ENCODE measurements at places on chromosomes 13 and 19.

DNA sequence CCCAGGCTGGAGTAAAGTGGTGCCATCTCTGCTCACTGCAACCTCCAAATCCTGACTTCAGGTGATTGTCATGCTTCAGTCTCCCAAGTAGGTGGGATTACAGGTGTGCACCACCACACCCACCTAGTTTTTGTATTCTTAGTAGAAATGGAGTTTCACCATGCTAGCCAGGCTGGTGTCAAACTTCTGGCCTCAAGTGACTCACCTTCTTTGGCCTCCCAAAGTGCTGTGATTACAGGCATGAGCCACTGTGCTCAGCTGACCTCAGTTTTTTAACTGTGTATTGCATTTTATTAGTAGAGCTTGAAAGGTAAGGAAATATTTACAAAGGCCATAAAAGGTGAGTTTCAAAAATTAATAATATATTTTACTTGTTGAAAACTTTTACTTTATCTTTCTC lies 2.3 kb downstream of the ZNF726 start:
- no peaks in the 10 kb centered on the region for H3K36me3 ChIP-seq
- no peak for DNase-seq
- no peak overlapping the region for H3K27ac ChIP-seq
- no peak overlapping the region for H3K4me3 ChIP-seq
- no peaks in the 10 kb centered on the region for H3K27me3 ChIP-seq

- H3K4me1 ChIP-seq: peaks cover 8% of the 10 kb centered on the region
- no peak overlapping the region for H3K27ac ChIP-seq
- H3K36me3 ChIP-seq: no peaks in the 10 kb centered on the region
- H3K4me3 ChIP-seq: no peak overlapping the region
- no peaks in the 10 kb centered on the region for H3K27me3 ChIP-seq
These were observed 113.2 kb downstream of the STARD13 start for GRCh38 chr13:33172400-33172799.

GRCh38 chr13:44221657-44222056 lies 152.0 kb upstream of the SERP2 start:
- no peaks in the 10 kb centered on the region for H3K36me3 ChIP-seq
- H3K27ac ChIP-seq: no peak overlapping the region
- H3K27me3 ChIP-seq: no peaks in the 10 kb centered on the region
- H3K4me3 ChIP-seq: no peak overlapping the region

DNA sequence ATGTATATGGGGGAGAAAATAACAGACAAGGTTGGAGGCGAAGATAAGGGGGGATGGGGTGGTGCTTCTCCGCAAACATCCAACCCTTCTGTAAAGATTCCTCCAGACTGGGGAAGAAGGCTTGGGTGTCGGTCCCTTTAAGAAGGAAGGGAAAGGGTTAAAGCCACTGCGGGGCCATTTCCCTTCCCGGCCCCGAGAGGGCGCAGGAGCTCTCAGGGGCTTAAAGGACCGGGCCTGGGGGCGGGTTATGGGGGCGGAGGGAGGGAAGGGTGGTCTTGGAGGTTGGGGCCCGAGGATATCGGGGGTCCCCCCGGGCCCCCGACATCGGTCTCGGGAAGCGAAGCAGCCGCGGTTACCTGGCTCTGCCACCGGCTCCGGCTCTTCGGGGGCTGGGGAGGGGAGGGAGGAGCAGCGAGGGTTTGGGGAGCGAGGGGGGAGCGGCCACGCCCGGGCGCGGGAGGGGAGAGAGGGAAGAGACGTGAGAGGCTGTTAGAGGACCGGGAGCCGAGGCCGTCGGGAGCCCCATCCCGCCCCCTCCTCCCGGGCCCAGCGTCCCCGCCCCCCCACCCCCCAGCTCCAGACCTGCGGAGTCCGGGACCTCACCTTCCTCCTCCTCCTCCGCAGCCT lies 2.8 kb downstream of the TNNT1 start:
- no peaks in the 10 kb centered on the region for H3K27me3 ChIP-seq
- DNase-seq: no peak
- H3K27ac ChIP-seq: peak overlapping the region; percentile 4
- peak overlapping the region; percentile 46 for H3K4me3 ChIP-seq

- no peak for DNase-seq
- no peaks in the 10 kb centered on the region for H3K27me3 ChIP-seq
- no peaks in the 10 kb centered on the region for H3K36me3 ChIP-seq
These were observed 232.9 kb downstream of the FOXO1 start for GRCh38 chr13:40433577-40433976.

GRCh38 chr13:89803839-89804238 lies 1543.6 kb upstream of the MIR17HG start:
- no peaks in the 10 kb centered on the region for H3K27me3 ChIP-seq
- no peaks in the 10 kb centered on the region for H3K4me1 ChIP-seq
- no peaks in the 10 kb centered on the region for H3K36me3 ChIP-seq
- no peak overlapping the region for H3K27ac ChIP-seq
- no peak for DNase-seq

- no peaks in the 10 kb centered on the region for H3K36me3 ChIP-seq
- no peak for DNase-seq
- H3K27me3 ChIP-seq: no peaks in the 10 kb centered on the region
- peaks cover 22% of the 10 kb centered on the region for H3K4me1 ChIP-seq
These were observed 11.4 kb downstream of the MBNL2 start for GRCh38 chr13:97233499-97233898.

DNA sequence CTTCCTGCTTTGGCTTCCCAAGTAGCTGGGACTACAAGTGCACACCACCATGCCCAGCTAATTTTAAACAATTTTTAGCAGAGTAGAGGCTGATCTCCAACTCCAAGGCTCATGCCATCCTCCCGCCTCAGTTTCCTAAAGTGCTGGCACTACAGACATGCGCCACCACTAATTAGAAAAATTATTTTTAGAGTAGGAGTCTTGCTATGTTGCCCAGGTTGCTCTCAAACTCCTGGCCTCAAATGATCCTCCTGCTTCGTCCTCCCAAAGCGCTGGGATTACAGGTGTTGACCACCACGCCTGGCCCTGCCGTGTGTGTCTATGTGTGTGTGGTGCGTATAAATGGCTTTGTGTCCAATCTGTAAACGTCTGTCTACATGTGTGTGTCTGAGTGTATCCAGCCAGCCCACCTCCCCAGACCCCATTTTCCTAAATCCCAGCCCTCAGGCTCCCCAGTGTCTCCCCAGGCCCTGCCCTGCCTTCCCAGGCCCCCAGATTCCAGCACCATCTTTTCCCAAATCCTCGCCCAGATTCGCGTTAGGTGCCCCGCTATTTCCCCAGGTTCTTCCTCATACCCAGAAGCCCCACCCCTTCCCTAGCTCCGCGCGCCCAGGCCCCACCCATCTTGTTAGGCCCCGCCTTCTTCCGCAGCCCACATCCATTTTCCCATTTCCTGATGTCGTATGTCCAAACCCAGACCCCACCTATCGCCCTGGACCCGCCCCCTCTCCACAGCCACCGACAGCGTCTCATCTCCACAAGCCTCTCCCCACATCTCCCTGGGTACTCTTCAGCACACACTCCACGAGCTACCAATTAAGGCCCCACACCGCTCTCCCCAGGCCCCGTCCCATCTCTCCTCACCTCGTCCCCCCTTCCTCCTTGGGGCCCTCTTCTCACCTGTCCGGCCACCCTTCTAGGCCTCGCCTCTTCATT lies 24.9 kb downstream of the SLC8A2 start:
- H3K4me3 ChIP-seq: peak overlapping the region; percentile 34
- H3K27me3 ChIP-seq: no peaks in the 10 kb centered on the region
- peaks cover 14% of the 10 kb centered on the region for H3K4me1 ChIP-seq
- no peaks in the 10 kb centered on the region for H3K36me3 ChIP-seq

GRCh38 chr13:87671031-87671752 lies at the start of gene SLITRK5:
SLITRK5 (plus strand) TSS chr13:87671371; CDS start chr13:87675389, 4,018 bp downstream.
- H3K4me3 ChIP-seq: peak within 1 kb of the TSS; percentile 55
- no peaks in the 10 kb centered on the region for H3K27me3 ChIP-seq
- H3K27ac ChIP-seq: no peak within 1 kb of the TSS

- no peaks in the 10 kb centered on the region for H3K4me1 ChIP-seq
- no peak for DNase-seq
- no peak overlapping the region for H3K4me3 ChIP-seq
- no peaks in the 10 kb centered on the region for H3K27me3 ChIP-seq
- H3K36me3 ChIP-seq: no peaks in the 10 kb centered on the region
- H3K27ac ChIP-seq: no peak overlapping the region
These were observed 8.5 kb downstream of the ZNF557 start for GRCh38 chr19:7078008-7078407.

- no peaks in the 10 kb centered on the region for H3K36me3 ChIP-seq
- H3K27ac ChIP-seq: peak within 1 kb of the TSS; percentile 31
- H3K27me3 ChIP-seq: no peaks in the 10 kb centered on the region
- peak within 1 kb of the TSS; percentile 81 for H3K4me3 ChIP-seq
- DNase-seq: peak; percentile 93
- peaks cover 5% of the 10 kb centered on the region for H3K4me1 ChIP-seq
These were observed at the start of gene ZNF30 for GRCh38 chr19:34926685-34927375. ZNF30 (plus strand) TSS chr19:34926903; CDS start chr19:34929948, 3,045 bp downstream.

GRCh38 chr19:30968210-30968609 lies 381.0 kb downstream of the TSHZ3 start:
- H3K4me1 ChIP-seq: no peaks in the 10 kb centered on the region
- no peaks in the 10 kb centered on the region for H3K36me3 ChIP-seq
- H3K27me3 ChIP-seq: no peaks in the 10 kb centered on the region
- no peak overlapping the region for H3K4me3 ChIP-seq
- H3K27ac ChIP-seq: no peak overlapping the region
- DNase-seq: no peak

GRCh38 chr19:14033946-14034345 lies 2.4 kb downstream of the IL27RA start:
- no peak overlapping the region for H3K27ac ChIP-seq
- DNase-seq: no peak
- peaks cover 9% of the 10 kb centered on the region for H3K4me1 ChIP-seq

DNA sequence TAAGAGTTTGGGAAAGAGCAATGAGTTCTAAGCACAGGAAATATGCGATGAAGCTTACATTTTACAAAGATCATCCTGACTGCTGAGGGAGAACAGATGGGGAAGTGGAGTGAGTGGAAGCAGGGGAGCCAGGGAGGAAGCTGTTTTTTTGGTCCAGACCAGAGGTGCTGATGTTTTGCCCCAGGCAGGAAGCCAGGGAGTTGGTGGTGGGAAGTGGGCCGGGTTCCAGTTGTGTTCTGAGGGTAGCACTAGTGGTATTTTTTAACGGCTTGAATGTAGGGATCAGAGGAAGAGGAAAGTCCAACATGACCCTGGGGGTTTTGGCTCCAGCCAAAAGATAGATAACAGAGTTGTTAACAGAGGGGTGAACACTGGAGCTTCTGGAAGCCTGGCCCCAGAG lies 20.7 kb upstream of the OLFM4 start:
- H3K27ac ChIP-seq: no peak overlapping the region
- H3K4me1 ChIP-seq: no peaks in the 10 kb centered on the region

DNA sequence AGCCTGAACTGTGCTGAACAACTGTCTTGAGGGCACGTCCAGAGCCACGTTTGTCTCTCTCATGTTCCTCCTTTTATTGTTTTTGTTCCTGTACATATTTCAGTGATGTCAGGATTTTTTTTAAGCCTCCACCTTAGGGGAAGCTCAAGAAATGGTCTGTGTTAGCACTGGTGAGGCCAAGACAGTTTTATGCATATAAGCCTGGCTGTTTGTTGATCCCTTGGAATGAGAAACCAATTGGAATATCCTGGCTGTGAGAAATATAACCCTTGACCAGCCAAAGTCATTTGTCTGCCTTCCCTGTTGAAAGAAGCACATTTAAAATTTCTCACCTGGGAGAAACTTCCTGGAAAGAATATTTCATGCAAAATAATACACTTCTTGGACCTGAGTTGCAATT lies 115.8 kb downstream of the DNAJC15 start:
- no peaks in the 10 kb centered on the region for H3K27me3 ChIP-seq
- no peak for DNase-seq
- H3K4me1 ChIP-seq: no peaks in the 10 kb centered on the region

GRCh38 chr13:113598481-113598880 lies 13.9 kb downstream of the TFDP1 start:
- no peaks in the 10 kb centered on the region for H3K4me1 ChIP-seq
- H3K27me3 ChIP-seq: no peaks in the 10 kb centered on the region

GRCh38 chr13:44257796-44258195 lies 115.8 kb upstream of the SERP2 start:
- no peak overlapping the region for H3K4me3 ChIP-seq
- H3K27me3 ChIP-seq: no peaks in the 10 kb centered on the region
- no peaks in the 10 kb centered on the region for H3K36me3 ChIP-seq
- DNase-seq: no peak

- H3K36me3 ChIP-seq: no peaks in the 10 kb centered on the region
- no peaks in the 10 kb centered on the region for H3K27me3 ChIP-seq
- no peak for DNase-seq
- peaks cover 3% of the 10 kb centered on the region for H3K4me1 ChIP-seq
- H3K27ac ChIP-seq: no peak overlapping the region
- H3K4me3 ChIP-seq: no peak overlapping the region
These were observed 35.9 kb upstream of the IGFL1 start for GRCh38 chr19:46193678-46194077.

DNA sequence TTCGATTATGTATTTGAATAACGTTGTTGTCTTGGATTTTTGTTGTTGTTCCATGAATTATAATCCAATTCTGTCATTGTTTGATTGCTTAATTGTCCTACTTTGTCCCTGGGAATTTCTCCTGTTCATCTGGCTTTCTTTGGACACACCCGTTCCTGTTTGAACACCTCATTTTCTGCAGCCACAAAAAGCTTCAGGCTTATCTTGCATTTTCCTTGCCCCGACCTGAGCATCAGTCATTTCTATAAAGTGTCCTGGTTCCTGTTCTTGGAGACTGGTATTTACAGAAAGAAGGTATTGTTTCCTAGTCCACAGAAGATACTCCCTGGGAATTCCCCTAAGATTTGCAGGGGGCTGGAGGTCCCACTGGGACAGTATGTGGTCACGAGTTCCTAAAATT lies 731.8 kb upstream of the ARGLU1 start:
- H3K4me1 ChIP-seq: no peaks in the 10 kb centered on the region
- H3K36me3 ChIP-seq: no peaks in the 10 kb centered on the region
- DNase-seq: no peak
- no peaks in the 10 kb centered on the region for H3K27me3 ChIP-seq

DNA sequence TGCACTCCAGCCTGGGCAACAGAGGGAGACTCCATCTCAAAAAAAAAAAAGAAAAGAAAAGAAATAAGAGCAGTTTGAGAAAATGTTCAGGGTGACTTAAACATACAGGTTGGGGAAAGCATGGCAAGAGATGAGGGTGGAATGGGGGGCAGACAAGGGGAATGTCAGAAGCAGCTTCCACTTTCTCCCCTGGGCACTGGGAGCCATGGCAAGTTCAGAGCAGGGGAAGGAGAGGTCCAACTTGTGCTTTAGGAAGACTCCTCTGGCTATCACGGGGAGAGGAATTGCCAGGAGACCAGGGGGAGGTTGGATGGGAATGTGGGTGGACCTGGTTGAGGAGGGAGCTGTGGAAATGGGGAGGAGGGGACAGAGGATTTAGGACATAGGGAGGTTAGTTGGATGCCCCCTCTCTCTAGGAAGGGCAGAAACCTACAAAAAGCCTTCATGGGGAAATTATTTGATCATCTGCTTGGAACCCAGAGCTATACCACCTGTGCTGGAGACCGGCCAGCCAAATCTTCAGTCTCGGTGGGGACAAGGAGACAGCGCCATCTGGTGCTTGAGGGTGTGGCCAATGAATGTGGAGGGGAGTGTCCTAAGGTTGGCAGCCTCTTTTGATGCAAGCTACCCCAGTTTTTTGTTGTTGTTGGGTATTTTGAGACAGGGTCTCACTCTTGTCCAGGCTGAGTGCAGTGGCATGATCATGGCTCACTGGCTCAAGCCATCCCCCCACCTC lies 7.3 kb upstream of the STRN4 start:
- H3K27me3 ChIP-seq: no peaks in the 10 kb centered on the region
- no peak overlapping the region for H3K4me3 ChIP-seq
- DNase-seq: peak; percentile 68
- H3K27ac ChIP-seq: no peak overlapping the region

Measured in testis (tissue), 5 donors.